Hematopoietic multipotent progenitor cell treated with erythropoietin and hydrocortisone succinate and interleukin-3 and kit ligand, for 8 days (in vitro differentiated cells): ENCODE measurements at places on chromosomes 3 and 15.

GRCh38 chr15:101723171-101723873, 951 bp downstream of the TARS3 start:
- peak; percentile 32 for DNase-seq

DNA sequence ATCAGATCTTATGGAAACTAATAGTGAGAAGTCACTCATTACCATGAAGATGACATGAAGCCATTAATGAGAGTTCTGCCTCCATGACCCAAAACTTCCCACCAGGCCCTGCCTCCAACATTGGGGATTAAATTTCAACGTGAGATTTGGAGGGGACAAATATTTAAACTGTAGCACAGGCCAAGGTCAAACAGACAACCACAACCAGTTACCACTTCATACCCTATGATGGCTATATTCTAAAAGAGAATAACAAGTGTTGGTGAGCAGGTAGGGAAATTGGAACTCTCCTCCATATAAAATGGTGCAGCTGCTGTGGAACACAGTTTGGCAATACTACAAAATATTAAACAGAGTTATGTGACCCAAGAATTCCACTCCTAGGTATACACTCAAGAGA, 36.9 kb downstream of the TCAIM start:
- DNase-seq: no peak

- peak; percentile 41 for DNase-seq
Observed at GRCh38 chr3:123068601-123069381, 2.0 kb downstream of the PDIA5 start.

GRCh38 chr15:23793191-23793680, 106.1 kb upstream of the NDN start:
- DNase-seq: no peak

- no peak for DNase-seq
Observed at GRCh38 chr3:187197335-187197649, at the start of gene RTP1. RTP1 (plus strand) TSS chr3:187197486; CDS start chr3:187197516, 30 bp downstream.

DNA sequence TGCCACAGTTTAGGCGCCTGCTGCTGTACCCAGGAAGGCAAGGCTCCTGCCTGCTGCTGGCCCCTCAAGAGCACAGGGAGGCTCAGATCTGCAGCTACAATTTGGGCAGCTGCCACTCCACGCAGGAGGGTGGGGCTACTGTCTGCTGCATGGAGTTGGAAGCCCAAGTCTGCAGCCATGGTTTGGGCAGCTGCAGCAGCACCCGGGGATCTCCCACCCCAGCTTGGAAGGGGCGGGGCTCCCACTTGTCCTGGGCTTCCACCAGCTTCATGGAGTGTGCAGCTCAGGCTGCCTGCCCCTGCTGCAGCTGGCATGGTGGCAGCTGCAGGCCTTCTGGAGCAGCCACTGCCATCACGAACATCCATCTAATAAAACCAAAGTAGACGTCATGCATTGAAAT, 512.9 kb downstream of the PYDC2 start:
- DNase-seq: no peak

DNA sequence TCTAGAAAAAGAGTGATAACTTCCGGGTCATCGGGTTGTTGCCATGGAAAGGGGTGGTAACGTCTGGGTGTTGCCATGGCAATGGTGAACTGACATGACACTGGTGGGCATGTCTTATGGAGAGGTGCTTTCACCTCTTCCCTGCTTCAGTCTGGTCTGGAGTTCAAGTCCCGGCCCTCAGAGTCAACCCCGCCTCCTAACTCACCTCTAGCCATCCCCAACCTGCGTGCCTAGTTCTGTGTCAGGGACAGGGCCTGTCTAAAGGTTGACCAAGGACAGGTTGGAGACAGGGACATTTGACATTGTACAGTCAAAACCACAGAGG, 96.0 kb downstream of the LSM3 start:
- no peak for DNase-seq

DNA sequence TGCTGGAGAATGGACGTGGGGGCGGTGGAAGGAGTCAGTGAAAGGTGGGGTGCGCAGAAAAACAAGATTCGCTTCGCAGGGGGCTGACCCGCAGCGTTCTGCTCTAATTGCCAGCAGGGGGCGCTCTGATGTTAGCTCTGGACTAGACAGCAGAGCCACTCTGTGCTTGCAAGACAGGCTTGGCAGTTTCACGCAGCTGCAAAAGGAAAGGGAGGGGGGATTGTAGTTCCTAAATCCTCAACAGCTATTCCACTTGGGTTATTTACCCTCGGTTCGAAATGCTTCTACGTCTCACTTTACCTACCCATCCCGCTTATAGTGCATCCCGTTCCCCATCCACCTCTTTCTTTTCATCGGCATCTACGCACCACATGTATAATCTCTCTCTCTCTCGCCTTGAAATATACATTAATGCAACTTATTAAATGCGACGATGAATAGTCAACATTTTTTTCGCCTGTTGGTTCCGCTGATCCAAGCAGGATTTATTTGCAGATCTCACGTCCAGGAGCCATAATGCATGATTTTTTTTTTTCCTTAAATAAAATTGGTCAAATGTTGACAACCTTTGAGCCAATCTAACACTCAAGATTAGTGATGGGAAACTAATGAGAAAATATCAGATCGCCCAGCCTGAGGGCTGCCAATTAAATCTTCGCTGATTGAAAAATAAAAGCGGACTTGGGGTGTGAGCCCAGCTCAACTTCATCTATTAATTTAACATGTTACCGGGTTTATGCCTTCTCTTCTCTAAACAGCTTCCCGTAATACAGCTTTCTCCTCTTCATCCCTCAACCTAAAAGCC, 216.4 kb downstream of the MEIS2 start:
- peak; percentile 76 for DNase-seq

DNA sequence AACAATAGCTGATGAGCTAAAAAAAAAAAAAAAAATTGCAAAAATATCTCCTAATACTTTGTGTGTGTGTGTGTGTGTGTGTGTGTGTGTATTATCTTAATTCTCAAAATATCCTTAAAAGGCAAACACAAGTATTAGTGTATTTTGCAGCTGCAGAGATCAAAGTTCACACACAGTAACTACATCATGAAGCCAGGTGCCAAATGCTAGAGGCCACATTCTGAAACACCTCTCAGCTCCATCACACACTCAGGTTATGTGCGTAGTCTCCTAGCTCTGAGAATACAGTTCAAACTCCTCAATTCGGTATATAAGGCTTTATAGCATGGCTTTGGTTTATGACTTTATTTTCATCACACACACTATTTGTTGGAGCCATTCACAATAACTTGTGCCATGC, 33.5 kb upstream of the PPARG start:
- DNase-seq: no peak

DNA sequence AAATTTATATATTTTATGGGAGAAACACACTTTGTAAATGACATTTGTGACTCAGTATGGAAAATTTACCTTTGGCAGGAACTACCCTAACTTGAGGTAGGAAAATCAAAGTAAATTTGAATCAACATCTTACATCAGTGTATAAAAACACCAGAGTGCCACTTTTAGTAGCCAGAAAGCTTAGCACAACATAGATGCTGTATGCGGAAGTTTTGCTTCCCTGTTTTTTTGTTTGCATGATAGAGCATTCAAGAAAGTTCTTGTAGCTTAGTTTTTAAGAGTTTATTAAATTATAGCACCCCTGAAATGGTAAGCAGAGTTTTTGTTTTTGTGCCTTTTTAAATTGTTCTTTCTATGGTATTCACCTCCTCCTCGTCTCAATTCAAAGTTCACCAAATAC, 120.8 kb upstream of the RAP2B start:
- no peak for DNase-seq

- DNase-seq: peak; percentile 64
Observed at GRCh38 chr3:22117751-22118346, 366.8 kb upstream of the ZNF385D start.

DNA sequence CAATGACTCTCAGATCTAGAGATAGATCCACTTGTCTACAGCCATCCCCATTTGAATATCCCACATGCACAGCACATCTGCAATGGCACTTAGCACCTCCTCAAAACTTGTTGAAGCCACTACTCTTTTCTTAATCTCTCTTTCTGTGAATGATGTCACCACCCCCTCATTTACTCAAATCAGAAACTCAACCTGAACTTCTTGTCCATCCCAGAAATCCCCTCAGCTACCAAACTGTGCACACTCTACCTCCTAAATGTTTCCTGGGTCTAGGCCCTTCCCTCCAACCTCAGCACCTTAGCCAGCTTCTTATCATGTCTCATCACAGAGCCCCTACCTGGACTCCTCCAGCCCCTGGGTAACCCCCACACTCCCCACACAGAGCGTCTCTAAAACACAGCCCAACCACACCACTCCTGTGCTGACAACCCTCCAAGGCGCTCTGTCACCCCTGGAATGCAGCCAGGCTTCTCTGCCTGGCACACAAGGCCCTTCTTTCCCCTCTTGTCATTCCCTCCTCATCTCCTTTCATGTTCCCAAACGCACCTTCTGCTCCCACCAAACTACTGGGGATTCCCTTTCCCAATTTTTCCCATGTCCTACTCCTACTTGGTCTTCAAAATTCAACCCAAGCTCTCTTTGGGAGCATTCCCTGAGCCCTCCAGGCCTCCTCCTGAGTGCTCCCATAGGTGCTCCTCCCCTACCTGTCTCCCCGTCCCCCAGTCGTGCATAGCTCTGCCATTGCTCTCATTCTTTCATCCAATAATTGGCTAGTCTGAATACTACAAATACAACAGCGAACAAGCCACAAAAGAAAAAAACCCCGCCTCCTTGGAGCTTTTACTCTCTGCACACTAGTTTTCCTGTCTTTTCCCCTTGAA, 39.8 kb upstream of the ZBTB38 start:
- DNase-seq: peak; percentile 37

DNA sequence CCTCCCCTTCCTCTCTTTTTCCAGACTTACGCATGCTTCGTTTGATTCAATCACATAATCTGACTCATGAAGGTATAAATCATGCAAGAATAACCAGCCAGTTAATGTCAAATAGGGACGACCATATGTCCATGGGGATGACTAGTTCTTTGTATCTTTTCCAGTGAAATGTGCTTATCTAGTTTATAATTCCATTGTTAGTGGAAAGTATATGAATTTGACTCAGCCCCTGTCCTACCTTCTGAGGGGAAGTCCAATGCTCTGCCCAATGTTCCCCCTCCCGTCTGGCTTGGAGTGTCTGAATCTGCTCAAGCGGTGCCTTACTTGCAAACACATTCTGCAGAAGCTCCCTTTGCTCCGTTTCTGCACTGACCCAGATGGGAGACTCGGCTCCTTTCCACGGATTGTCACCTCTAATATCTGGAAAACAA, 55.0 kb upstream of the EPHB3 start:
- no peak for DNase-seq

DNA sequence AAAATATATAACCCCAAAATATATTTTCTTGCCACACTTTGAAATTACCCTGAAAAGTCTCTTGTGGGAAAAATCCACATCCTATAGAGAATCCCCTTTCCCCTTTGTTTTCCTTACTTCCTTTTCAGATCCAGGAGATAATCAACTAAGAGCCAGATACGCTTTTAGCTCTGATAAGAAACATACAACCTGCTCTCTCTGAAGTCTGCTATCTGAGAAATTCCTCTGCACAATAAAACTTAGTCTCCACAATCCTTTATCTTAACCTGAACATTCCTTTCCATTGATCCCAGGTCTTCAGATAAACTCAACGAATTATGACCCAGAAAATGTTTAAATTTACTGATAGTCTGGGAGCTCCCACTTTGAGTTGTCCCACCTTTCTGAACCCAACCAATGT, 233.4 kb upstream of the SETMAR start:
- no peak for DNase-seq

GRCh38 chr15:85942632-85943031, 137.0 kb upstream of the AGBL1 start:
- no peak for DNase-seq

DNA sequence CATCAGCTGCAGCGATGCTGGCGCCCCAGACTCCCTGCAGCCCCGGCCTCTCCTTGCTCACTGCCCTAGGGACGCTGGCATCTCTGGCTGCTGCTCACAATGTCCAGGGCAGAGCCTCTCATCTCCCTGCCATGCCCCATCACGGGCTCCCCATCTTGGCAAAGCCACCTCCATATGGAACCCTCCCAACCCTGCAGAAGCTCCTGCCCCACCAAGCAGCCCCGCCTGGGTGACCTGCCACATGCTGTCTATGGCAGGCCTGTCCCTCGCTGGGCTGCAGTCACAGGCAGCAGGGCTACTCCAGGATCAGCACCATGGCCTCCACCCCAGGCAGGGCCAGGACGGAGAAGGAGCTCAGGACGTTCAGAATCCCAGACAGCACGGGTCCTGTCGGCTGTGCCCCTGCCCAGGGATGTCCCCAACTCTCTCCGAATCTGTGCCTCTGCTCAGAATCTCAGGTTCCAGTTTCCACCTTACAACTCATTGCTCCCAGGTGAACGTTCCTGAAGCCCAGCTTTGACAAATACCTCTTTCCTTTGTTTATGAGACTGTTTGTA, 58.4 kb downstream of the PLXNA1 start:
- DNase-seq: no peak

DNA sequence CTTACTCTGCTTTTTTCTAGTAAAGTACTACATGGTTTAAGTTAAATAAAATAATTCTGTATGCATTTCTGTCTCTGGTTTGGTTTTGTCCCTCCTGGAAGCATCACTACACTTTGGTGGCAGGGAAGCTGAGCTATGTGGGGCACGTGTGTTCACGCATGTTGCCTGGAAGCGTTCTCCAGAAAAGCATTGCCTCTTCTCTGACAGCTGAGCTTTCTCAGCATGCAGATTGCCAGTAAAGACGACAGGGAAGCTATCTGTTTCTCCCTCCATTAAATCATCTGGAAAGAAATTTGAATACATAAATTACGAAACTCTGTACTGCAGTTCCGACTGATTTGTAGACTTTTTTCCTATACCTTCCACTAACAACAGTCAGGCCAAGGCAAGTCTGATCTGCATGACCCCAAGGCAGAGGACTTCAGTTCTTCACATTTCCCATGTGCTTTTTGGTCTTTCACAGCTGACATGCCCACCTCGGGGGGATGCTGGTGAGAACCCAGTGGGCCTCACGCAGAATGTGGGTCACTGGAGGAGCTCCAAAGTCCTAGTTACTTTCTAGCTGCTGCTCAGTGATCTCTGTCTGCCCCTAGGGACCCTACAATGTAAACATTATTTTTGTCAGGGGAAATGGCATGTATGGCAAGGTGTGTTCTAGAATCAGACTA, 43.0 kb downstream of the PGPEP1L start:
- no peak for DNase-seq

DNA sequence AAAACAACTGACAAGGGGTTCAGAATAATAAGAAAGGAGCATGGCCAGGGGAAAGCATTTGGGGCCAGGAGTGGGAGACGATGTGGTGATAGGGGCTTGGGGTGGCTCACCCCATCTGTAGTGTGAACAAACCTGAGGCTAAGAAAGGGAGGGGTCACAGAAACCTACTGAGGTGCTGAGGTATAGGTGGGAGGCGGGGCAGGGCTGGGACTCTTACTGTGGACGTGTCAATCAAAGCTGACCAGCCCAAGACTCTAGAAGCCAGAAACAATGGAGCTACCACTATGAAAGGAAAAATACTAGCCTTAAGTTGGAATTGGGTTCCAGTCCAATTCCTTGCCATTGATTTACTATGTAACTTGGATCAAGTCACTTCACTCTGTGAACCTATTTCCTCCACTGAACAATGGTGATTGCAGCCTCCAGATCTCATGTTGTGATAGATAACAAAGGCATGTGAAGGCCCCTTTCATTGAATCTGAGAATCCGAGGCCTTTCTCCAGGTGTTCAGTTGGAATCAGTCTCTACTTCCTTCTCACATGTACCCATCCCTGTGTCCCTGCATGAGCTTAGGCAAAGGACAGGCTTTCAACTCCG, 260.9 kb upstream of the HES1 start:
- DNase-seq: no peak
